ENCODE measurements at places on chromosomes 2 and 18.

DNA sequence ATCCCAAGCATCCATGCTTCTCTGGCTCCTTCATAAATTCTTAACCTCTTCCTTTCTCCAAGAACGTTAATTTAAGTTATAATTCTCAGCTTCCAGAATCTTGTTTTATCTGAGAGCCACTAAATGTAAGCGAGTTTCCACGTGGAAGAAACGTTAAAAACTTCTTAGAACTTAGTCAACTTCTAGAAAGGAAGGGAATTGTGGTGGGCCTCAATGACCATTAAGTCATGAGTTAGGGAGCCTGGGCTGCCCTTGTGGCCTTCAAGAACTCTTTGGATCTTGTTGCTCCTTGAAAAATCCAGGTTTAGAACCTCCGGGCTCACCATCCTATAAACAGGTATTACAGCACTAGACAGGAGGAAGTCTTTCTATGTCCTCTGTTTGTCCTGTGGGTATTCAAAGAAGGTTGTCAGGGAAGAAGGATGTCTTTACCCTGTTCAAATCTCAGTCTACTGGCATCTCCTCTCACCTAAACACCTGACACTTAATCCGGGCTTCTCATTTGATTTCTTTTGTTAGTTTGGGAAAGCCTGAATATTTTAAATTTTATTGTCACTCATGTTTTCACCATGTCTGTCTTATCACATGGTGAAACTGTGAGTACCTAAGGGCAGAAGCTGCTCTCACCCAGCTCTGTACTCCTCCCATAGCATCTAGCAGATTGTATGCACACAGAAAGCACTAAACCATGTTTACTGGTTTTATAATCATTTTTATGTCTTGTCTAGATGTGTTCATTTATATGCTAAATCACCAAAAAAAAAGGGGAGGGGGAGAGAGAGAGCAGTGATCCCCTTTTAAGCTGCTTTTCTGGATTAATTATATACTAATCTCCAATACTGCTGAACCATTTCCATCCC is 6.3 kb downstream of the RND3 start:
- DNase-seq: no peak

DNA sequence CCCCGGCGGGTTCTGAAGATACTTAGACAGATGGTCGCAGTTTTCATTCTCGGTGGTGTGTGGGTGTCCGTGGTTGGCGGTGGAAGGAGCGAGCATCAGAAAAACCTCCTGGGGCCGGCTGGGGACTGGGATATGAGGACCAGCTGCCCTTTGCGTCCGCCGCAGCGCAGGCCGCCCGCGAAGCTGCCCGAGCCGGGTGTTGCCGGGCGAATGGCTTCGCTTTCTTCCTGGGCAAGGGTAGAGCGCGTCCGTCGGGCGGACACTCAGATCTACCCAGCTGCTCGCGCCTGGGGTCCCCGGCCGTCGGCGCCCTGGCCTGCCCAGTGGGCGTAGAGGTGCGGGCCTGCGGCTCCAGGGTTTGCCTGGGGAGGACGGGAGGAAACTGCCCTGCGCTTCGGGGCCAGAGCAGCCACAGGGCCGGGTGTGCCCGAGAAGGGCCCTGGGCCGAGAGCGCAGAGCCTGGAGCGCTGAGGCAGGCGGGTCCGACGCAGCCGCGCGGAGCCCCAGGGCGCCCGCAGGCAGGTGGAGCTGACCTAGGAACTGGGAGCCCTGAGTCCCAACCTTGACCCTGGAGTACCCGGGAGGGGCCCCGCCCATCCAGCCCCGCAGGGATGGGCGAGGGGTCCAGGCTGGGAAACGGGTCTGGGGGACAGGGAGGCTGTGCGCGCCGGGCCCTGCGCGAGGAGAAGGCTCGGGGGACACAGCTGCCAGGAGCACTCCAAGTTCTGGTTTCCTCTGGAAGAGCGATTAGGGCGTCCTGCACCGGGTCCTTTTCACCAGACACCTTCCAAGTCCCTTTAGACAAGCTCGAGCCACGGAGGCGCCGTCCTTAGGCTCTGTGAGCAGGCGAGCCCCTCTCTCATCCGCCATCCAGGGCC is 1.3 kb downstream of the TWIST2 start:
- DNase-seq: no peak

- DNase-seq: peak; percentile 85
Measured at GRCh38 chr2:172962824-172963223, 112.8 kb upstream of the MAP3K20 start.

DNA sequence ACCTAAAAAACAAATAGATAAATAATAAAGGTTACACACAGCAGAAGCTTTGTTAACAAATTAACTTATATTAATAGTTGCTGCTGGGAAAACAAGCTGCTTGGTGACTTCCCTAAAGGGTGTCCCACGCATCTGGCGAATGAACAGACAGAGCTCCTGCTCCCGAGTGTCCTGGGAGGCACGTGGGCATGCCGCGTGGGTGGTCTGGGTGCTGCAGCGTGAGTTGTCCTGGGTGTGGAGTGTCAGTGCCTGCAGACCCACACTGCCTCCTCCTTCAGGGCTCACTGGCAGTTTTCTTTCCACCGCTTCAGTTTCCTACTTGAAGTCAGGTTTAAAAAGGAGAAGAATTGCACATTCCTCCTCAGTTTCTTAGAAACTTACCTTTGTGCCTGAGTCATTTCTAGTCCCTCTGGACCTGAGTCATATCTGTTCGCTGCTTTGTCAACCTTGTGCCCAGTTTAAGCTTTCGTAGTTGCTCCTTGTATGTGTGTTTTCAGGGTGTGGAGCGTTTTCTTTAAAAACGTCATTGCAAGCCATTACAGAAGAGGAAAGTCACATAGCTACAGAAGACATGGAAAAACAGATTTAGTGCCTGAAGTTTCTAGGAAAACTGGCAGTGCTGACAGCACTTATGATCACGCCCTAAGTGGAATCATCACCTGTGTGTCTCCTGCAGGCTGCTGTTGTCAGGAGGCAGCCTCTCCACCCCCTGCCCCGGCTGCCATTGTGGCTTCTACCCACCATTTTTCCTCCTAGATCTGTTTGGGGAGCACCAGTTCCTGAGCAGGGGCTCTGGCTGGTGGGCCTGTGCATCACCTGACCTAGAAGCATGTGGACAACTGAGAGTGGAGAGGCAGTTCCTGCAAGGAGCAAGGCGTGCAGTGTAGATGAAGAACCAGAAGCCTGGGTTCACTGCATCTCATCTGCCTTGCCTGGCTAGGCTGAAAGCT is 24.5 kb downstream of the IMPA2 start:
- peak; percentile 16 for DNase-seq

GRCh38 chr2:219269362-219270054 is 9.7 kb upstream of the DNAJB2 start:
- DNase-seq: no peak

GRCh38 chr18:78981394-78981831 is 1.8 kb downstream of the SALL3 start:
- no peak for DNase-seq
